ENCODE measurements at places on chromosomes 2 and 18.

- DNase-seq, result no peak
Measured at GRCh38 chr18:37520508-37520907, 45.1 kb downstream of the CELF4 start.

- no peak for DNase-seq
Measured at GRCh38 chr2:212337036-212337435, 201.6 kb downstream of the ERBB4 start.

DNA sequence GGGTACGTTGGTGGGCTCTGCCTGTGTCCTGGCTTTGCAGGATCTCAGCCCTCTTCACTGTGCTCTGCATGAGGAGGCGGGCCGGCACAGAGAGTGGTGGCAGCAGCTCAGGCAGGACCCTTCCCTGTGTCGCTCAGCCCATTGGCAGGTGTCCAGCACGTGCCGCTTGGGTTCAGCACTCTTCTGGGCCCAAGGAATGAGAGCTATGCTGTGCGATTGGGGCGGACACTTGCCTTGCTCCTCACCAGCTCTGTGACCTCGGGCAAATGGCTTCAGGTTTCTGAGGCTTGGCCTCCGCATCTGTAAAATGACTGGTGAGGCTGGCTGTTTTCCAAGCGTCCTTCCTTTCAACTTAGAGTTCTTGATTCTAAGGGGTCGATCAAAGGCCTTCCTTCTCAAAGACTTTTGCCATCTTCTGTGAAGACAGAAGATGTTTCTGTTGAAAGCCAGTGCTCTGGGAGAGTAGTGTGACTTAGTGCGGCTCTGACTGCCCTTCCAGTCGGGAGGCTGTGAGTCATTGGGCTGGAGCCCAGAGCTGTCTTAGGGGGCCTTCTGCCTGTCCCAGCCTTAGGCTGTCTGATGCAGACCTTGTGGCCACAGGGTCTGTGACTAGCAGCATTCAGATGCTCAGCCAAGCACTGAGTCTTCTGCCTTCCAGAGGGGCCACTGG lies 35.6 kb downstream of the GLI2 start:
- no peak for DNase-seq

DNA sequence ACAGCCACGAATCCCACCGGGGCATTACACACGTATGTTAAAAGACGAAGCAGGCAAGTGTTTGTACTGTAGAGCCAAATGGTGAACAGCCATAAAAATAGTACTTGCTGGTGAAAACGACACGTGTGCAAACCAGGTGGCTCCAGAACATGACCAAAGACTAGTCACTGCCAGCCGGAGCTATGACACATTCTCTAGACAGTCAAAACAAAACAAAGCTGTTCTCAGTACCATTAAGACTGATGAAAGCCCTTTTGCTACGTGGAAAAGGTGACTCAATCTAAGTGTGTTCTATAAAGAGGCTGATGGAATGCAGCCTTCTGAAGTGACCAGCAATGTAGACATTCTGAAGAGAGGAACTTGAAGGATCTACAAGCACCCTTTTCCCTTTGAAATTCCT lies 367.7 kb upstream of the NETO1 start:
- DNase-seq, result no peak

GRCh38 chr2:287911-288757 lies at the start of gene ALKAL2:
ALKAL2 (minus strand) TSS chr2:288091; CDS start chr2:287835, 256 bp downstream.
- DNase-seq, result no peak

- no peak for DNase-seq
Measured at GRCh38 chr2:96824079-96824870, 8.2 kb downstream of the CNNM3 start.

GRCh38 chr18:811892-812375 lies at the start of gene YES1:
YES1 (minus strand) TSS chr18:812242; CDS start chr18:756827, 55,415 bp downstream.
- peak; percentile 71 for DNase-seq

- no peak for DNase-seq
Measured at GRCh38 chr2:212990697-212991096, 160.7 kb downstream of the IKZF2 start.

- DNase-seq, result no peak
Measured at GRCh38 chr2:218074031-218074430, 5.0 kb downstream of the RUFY4 start.

- DNase-seq, result no peak
Measured at GRCh38 chr2:86704459-86704971, 15.6 kb upstream of the RMND5A start.

DNA sequence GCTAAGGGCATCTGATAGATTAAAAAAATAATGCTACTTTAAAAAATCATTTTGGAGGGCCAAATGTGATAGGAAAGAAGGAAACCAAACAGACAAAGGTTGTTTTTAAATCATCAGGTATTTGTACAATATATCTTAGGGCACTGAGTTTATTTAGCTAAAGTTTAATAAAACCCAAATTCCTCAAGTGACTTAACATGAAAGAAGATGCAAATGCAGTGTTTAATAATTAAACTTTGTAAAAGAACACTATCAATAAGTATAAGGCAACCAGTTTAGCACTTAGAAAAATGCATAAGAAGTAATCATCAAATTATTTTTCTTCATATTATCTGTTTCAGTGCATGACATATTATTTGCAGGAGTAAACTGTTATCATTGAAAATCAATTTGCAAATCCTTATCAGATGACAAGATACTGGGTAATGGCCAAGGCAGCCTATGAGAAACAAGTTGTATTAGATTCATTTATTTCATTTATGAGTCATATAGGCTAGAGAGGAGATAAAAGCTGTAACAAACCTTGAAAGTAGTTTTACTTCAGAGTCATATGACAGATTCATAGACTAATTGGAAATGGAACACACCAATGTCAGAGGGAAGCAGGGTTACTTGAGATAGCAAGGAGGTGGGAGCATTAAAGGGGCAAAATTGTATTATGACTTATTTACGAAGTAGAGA lies 165.5 kb downstream of the GCA start:
- DNase-seq, result no peak

GRCh38 chr2:3307901-3308300 lies 69.7 kb downstream of the EIPR1 start:
- no peak for DNase-seq

- DNase-seq, result no peak
Measured at GRCh38 chr2:45652090-45653031, 886 bp downstream of the PRKCE start.

DNA sequence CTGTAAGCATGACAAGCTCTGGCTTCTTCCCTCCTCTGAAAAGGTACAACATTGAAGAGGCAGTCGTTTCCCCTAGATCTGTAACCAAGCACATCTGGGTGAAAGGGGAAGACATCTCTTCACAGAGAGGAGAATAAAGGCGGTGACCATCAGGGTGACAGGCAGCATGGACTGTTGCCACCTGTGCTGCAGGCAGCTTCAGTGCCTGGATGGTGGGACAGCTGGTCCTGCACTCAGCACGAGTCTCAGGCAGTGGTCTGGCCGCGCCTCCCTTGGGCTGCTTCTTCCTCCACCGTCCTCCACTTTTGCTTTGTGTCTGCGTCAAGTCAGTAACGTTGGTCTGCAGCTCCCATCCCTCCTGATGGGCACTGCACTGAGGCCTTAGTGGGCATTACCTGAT lies 264.4 kb downstream of the NEDD4L start:
- no peak for DNase-seq

All from hematopoietic multipotent progenitor cell treated with erythropoietin and hydrocortisone succinate and interleukin-3 and kit ligand, for 17 days (in vitro differentiated cells).